ENCODE measurements at places on chromosomes 4 and X. TPM values are rescaled to one million over a fixed set of nuclear protein-coding genes. Genes with fewer than 3 reads are reported as not detected.
A peak's percentile ranks its signal among the peaks of the same experiment; 100 is the strongest.

DNA sequence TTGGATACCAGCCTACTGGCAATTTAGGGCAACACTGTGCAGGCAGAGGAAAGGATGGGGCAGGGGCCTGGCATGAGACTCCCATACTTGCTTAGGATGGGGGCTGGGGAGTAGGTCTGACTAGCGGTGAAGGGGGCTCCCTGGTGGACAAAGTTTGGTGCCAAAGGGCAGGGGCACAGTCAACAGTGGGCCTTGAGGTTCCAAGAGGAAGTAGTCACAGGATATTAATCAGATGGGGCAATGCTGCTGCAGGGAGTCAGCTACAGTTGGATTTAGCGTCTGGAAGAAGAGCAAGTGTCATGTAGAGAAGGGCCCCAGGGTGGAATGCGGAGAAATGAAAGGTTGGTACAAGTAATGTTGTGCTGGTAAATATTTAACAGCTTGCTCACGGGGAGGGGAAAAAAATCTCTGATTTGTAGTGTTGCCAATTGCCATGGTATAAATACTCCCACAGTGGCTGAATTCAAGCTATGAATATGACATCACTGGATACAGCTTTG lies 139.4 kb downstream of the PJA1 start:
- no peak overlapping the region for H3K27ac ChIP-seq
- H3K4me3 ChIP-seq = no peak overlapping the region
- no peak for DNase-seq
- H3K27me3 ChIP-seq = peaks cover 4% of the 10 kb centered on the region
- peaks cover 20% of the 10 kb centered on the region for H3K4me1 ChIP-seq

GRCh38 chrX:108735679-108736508 lies 469 bp downstream of the IRS4 start:
- DNase-seq = peak; percentile 17
- peak overlapping the region; percentile 78 for H3K4me3 ChIP-seq
- peaks cover 23% of the 10 kb centered on the region for H3K36me3 ChIP-seq
- peak overlapping the region; percentile 80 for H3K27ac ChIP-seq
- H3K27me3 ChIP-seq = peaks cover 32% of the 10 kb centered on the region
- H3K4me1 ChIP-seq = peaks cover 33% of the 10 kb centered on the region

GRCh38 chr4:151671541-151672059 lies 89.2 kb downstream of the GATB start:
- no peak overlapping the region for H3K4me3 ChIP-seq
- no peaks in the 10 kb centered on the region for H3K36me3 ChIP-seq
- H3K27ac ChIP-seq = no peak overlapping the region

DNA sequence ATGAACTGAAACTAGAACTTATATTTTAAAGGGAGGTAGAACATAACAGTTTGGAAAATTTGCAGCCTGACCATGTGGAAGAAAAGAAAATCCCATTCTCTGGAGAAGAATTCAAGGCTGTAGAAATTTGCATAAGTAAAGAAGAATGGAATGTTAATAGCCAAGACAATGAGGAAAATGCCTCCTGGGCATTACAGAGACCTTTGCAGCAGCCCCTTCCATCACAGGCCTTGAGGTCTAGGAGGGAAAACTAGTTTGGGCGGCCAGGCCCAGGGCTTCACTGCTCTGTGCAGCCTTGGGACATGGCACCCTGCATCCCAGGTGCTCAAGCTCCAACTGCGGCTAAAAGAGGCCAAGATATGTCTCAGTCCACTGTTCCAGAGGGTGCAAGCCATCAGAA lies 1506.8 kb downstream of the PCDH18 start:
- DNase-seq = no peak
- H3K4me3 ChIP-seq = no peak overlapping the region

DNA sequence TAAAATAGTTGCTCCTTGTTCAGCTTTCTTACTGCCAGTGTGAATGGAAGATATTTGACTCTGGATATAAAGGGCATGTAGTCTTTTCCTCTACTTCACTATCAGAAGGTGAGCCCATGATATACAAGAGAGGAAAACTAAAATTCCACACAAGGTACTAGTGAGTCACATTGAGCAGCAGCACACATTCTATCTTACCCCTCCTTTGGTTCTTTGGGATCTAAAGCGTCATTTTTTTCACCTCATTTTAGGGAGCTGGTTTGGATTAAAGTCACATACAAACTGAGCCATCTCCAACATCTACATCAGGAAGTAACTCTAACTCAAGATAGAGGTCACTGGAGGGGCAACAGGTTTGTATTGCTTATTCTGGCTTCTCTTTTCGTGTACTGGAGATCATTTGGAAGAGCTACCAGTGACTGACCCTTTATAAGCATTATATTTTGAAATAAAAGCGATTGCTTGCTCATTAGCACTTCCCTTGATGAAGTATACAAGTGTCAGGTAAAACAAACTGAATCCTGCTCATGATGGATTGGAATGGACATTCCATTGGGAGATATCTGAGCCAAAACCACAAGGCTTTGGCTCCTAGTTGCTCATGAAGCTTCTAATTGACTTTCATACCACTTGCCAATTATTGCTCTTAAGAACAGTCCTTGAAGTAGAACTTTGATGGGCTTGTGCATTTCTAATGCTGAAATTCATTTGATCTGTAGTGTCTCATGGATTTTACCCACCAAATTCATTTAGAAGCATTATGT lies 124.1 kb downstream of the SPCS3 start:
- no peaks in the 10 kb centered on the region for H3K36me3 ChIP-seq
- DNase-seq = no peak
- H3K4me3 ChIP-seq = no peak overlapping the region
- H3K4me1 ChIP-seq = no peaks in the 10 kb centered on the region
- no peaks in the 10 kb centered on the region for H3K27me3 ChIP-seq

DNA sequence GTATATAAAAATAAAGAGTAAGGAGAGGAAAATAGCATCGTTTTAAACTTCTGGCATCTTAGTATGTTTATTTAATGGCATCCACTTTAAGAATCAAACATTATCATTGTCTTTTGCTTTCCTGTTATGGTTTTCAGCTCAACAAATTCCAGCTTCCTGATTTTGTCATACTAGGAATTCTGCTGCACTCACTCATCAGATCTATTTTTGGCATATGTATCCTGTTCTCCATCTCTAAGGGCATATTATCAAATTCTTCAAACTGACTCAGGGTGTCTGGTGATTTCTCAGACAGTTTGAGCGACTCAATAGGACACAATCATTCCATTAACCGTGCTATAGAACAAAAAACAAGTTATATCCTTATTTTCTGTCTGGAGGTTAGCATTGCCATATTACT lies 248.5 kb upstream of the DIAPH2 start:
- DNase-seq = no peak
- H3K4me3 ChIP-seq = no peak overlapping the region

GRCh38 chr4:666436-666810 lies 7.7 kb downstream of the ATP5ME start:
- H3K36me3 ChIP-seq = peaks cover 9% of the 10 kb centered on the region
- H3K27me3 ChIP-seq = no peaks in the 10 kb centered on the region
- no peak for DNase-seq
- H3K4me1 ChIP-seq = peaks cover 3% of the 10 kb centered on the region
- no peak overlapping the region for H3K27ac ChIP-seq
- no peak overlapping the region for H3K4me3 ChIP-seq

- no peak overlapping the region for H3K27ac ChIP-seq
- H3K27me3 ChIP-seq = no peaks in the 10 kb centered on the region
- no peaks in the 10 kb centered on the region for H3K4me1 ChIP-seq
These were observed 244.3 kb downstream of the PTTG2 start for GRCh38 chr4:38204339-38205035.

- H3K4me1 ChIP-seq = peaks cover 29% of the 10 kb centered on the region
- no peaks in the 10 kb centered on the region for H3K27me3 ChIP-seq
- H3K36me3 ChIP-seq = no peaks in the 10 kb centered on the region
- H3K4me3 ChIP-seq = no peak overlapping the region
- H3K27ac ChIP-seq = peak overlapping the region; percentile 3
- no peak for DNase-seq
These were observed 289.8 kb downstream of the ADGRL3 start for GRCh38 chr4:61489927-61490326.

DNA sequence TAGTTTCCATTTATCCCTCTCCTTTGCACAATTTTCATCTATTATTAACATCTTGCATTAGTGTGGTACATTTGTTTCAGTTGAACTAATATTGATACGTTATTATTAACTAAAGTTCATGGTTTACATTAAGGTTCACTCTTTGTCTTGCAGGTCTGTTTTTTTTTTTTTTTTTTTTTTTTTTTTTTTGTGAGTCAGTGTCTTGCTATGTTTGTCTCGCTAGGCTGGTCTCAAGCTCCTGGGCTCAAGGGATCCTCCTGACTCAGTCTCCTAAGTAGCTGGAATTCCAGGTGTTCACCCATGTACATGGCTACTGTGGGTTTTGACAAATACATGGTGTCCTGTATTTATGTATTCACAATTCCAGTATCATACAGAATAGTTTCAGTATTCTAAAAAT lies 6.8 kb downstream of the TBC1D19 start:
- peaks cover 9% of the 10 kb centered on the region for H3K4me1 ChIP-seq
- H3K4me3 ChIP-seq = no peak overlapping the region
- no peak overlapping the region for H3K27ac ChIP-seq
- no peaks in the 10 kb centered on the region for H3K36me3 ChIP-seq
- no peak for DNase-seq

Gene WDR45
- 21.4 TPM for total RNA-seq
